ENCODE measurements at places on chromosomes 13 and 19.

DNA sequence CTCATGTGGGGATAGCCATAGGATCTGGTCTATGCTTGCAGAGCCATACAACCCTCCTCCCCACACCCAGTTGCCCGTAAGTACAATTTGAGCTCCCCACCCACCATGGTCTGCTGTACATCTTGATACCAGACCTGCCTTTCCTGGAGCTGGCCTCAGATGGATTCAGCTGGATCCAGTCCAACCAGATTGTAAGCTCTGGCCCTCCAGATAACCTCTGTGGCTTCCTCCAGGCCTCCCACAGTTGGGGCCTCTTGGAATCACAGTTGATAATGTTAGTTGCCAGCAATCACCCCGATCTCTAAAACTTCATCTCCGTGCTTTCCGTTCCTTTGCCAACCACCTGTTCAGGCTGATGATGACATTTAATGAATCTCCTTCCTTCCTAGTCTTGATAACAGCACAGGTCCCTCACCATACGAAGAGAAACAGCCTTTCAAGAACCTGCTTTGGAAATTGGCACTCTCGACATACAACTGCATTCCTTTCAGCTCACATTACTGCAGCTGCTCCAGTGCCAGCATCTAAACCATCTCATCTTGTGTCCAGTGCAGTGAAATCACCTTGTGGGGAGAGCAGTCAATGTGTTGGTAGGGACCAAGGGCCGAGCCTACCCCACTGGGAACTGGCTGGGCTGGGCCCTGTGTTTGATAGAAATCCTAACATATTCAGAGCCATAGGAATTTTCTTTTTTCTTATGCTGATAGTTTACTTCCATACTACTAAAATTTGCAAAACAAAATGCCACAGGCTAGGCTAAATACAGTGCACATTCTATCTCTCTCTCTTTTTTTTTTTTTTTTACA lies 15.1 kb upstream of the FOXO1 start:
- DNase-seq, result no peak

DNA sequence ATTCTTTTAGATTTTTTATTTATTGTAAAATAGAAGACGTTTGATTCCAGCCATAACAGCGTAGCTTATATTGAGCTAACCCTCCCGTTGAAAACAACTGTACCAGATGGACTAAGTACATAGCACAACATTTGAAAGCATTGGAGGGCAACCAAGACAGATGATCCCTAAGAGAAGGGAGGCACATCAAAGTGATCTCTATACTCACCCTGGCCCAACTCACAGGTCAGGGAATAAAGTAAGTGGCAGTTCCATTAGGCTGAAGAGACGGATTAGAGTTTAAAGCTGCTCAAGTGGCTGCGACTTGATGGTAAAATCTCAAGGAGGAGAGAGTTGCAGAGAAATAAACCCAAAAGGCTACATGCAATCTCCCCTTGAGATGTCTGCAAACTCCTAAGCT lies 65.1 kb upstream of the ITM2B start:
- no peak for DNase-seq

- DNase-seq, result no peak
Measured at GRCh38 chr13:43757266-43757665, 29.5 kb downstream of the ENOX1 start.

- DNase-seq, result no peak
Measured at GRCh38 chr13:97413694-97414093, 20.3 kb upstream of the RAP2A start.
